ENCODE measurements at places on chromosomes 3 and 15. TPM values are rescaled to one million over a fixed set of nuclear protein-coding genes. Genes with fewer than 3 reads are reported as not detected.
A peak's percentile ranks its signal among the peaks of the same experiment; 100 is the strongest.

The RPP25 gene
- 4.0 TPM for total RNA-seq

DNA sequence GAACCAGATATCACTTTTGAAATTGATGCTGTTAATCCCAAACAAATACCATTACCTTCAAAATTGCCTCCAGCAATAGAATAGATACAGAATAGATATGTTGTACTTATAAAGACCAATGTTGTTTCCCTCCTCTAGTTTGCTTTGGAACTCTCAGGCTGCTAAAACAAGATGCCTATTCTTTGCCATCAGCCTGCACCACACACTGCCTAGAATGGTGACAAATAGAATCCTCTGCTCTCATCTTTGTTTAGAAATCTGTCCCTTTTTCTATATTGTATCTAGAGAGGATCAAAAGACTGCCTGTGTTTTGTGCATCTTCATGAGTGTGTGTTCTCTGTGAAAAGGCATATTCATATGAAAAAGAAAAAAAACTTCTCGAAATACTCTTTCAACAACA, 349.2 kb upstream of the CCDC54 start:
- DNase-seq, result no peak

GRCh38 chr3:172678068-172678467, 32.8 kb downstream of the NCEH1 start:
- no peak for DNase-seq

The ATP13A4 gene
- 35.8 TPM for total RNA-seq

The DAZL gene
- total RNA-seq, result not detected

DNA sequence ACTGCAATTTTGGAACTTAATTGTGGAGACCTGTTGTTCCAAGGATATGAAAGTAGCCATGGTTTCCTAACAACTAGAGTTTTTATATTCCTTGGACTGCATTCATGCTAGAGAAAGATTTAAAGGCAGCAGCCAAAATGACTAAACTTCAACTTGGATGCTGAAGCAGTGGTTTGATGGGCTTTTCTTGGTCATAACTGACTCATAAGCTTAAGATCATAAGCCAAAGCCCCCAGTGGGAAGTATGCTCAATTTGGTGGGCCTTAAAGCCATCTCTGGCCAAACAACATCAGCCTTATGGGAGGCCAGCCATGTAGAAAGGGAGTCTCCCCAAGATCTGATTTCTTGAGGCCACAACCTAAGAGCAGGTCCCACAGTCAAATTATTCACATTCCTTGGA, 80.2 kb downstream of the ZNF280D start:
- DNase-seq, result peak; percentile 18

The TGM4 gene
- not detected for total RNA-seq

DNA sequence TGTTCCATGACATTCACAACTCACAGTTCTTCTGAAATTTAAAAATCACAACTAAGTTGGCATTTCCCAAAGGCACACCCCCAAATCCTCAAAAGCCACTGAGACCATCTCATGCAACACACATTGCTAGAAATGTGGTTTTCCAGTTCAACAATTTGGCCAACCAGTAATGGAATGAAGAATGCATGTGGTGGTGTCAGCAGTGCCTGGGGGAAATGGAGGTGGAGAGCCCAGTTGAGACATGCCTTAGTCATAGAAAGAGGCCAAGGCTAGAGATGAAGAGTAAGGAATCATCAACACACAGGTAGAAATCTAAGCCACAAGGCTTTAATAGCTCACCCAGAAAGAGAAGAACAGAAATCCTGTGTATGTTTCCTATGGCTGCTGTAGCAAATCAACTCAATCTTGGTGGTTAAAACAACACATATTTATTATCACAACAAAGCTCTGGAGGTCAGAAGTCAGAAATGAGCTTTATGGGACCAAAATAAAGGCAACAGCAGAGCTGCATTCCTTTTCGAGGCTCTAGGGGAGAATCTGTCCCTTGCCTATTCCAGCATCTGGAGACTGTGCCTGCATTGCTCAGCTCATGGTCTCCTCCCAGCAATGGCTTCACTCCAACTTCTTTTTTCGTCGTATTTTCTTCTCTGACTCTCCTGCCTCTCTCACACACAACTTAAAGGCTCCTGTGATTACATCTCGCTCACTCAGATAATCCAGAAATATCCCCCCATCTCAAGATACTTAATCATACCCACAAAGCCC, 54.0 kb downstream of the SNTN start:
- no peak for DNase-seq

- DNase-seq, result peak; percentile 33
Observed at GRCh38 chr3:78761126-78761525, 1006.7 kb downstream of the ROBO1 start.

The AMIGO3 gene
- total RNA-seq, result 1.3 TPM

The EOMES gene
- total RNA-seq, result 0.55 TPM

DNA sequence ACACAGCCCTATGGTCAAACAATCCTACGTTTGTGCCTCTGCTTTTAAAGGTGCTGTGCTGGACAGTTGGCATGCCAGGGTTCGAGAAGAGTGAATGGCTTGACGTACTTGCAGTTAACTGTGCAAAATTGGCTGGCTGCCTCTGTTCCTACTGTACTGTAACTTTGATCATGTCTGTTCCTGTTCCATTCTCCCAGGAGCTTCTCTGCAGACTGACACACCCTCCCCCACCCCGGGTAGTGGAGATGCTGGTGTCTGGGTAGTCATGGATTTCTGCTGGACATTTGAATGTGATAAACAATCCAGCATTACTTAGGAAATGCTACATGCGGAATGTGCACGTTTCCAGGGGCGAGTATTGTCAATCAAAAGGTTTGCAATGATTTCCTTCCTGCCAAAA, 6.5 kb upstream of the VILL start:
- DNase-seq, result no peak

DNA sequence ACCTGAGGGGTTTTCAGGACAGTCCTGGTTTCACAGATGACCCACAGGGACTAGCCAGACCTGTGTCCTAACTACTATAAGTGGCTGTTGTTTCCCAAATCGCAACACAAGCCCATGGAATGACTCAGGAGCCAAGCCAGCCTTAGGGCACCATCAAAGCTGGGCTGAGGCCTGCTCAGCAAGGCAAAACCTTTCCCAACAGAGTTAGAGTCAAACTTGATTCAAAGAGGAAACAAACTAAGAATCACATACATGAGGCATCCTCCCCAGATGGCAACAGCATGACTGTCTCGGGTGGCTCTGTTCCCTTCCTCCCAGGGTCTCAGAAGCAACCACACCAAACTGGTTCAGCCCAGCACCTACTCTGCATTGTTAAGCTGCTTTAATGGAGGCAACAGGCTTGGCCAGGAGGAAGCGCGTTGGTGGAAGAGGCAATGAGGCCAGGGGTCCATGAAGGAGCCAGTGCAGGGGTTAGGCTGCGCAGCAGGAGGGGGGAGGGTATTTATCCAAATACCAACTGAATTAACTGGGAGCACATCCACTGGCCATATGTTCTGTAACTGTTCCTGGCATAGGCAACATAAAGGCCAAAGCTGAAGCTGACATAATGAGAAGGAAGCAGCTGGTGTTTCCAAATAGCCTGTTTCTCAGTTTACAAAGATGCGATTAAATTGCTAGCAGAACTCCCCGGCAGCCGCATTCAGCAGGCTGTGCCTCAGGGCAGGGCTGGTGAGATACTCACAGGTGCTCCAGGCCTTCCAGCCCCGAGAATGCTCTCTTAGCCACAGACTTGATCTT, 102.4 kb downstream of the LRIG1 start:
- DNase-seq, result no peak

The SLC51B gene
- not detected for total RNA-seq

DNA sequence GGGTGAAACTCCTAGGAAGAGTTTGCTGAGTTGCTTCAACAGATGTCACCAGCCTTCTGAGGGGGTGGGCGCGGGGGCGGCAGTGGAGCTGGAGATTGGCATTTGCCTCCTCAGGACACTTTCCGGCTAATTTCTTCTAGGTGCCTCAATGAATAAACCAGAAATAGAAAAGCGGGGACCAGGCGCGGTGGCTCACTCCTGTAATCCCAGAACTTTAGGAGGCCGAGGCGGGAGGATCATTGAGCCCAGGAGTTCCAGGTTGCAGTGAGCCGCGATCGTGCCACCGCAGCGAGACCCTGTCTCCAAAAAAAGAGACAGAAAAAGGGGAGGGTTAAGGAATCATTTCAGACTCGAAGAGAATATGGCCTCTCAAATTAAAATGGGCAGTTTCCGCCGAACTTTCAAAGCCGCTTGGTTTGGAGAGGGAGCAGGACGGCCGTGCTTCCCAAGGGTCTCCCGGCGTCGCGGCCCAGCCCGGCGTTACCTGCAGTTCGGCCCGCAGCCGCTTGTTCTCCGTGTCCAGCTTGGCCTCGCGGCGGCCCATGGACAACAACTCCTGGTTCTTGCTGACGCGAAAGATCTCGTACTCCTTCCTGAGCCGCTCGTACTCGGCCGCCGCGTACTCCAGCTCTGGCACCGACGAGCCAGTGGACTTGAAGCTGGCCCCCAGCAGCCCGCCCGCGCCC, 587 bp downstream of the NPHP3 start:
- DNase-seq, result peak; percentile 89

DNA sequence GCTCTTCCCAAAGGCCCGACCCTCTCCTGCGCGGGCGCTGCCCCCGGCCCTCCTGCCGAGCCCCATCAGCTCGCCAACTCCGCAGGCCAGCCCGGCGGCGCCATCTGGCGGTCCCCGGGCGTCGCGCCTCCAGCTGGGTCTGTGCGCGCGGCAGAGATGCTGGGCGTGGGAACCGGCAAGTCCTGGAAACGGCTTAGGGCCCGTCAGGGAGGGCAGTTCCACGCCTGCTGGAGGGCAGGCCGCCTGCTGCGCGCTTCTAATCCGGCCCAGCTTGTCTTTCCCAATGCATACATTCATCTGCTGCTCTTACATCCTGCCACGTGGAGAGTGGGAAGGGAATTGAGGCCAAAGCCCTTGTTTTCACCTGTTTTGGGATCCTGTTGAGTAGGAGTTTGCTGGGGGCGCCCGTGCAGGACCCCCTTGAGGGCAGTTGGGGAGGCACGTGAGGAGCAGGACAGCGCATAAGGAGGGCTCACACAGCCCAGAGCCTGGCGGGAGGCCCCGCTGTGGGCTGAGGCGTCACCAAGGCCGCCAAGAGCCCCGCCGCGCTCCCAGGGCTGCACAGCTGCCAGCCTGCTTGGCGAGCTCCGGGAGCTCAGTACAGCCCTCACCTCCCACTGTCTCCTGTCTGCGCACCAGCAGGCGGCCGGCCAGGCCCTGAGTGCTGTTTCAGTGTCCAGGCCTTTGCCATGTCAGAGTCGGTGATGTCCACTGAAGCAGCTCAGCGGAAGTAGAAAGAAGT, 165.6 kb downstream of the NSMCE3 start:
- DNase-seq, result peak; percentile 44

GRCh38 chr15:88083811-88084760, 172.5 kb downstream of the NTRK3 start:
- peak; percentile 68 for DNase-seq

DNA sequence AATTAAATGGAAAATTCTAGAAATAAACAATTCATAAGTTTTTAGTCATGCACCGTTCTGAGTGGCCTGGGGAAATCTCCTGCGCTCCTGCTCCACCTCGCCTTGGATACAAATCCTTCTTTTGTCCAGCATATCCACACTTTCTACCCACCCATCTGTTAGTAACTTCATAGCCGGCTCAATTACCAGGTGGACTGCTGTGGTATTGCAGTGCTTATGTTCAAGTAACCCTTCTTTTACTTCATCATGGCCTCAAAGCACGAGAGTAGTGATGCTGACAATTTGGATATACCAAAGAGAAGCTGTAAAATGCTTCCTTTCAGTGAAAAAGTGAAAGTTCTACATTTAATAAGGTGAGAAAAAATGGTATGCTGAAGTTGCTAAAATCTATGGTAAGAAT, 142.3 kb upstream of the CHL1 start:
- DNase-seq, result no peak

DNA sequence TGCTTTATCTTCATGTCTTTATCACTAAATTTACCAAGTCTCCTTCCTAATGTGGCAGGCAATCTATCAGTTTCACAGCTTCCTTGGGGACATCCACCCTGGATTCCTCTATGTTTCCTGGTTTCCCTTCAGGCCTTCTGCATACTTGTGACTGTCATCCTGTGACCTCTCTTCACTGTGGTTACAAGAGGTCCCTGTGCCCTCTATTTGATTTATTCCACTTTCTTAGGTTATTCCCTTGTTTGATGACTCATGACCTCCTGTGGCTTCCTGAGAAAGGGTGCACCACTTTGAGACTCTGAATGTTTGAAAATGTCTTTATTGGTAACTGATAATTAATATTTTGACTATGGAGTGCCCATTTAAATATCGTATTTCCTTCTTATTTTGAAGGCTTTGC, 60.5 kb upstream of the KY start:
- no peak for DNase-seq

DNA sequence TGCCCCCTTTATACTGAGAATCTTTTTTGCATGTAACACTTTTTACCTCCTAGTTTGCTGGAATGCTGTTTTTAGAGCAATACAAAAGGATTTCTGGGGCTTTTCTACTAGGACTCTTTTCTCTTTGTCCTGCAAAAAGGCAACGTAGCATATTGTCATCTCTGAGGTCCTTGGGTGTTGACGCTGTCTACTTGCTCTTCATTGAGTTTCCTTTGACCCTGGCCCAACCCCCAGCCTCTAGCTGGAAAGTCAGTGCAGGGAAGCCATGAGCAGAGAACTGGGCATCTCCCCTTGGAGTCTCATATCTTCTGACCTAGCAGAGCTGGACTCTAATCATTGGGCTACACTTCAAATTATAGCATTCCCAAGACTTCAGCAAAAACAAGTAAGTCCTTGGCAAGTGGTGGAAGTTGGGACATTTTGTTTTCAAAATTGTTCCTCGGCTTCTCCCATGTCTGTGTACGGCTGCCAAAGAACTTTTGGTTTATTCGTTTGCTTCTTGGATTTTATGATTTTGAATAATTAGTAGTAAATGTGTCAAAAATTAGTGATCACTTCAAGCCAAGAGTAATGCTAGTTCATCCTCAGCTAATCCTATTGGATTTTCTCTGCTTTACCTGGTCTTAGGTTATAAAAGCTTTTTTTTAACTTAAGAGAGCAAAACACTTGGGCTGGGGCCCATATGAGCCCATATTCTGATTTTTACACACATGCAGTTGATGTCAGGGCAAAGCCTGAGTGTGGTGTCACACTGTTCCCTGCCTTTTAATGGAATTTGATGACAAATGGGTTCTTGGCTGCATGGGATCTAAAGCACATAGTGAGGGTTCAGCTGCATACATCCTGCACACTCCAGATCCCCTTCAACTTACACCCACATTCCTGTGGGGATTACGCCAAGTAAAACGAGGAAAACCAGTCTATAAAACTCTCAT, 419.5 kb upstream of the C2CD4B start:
- no peak for DNase-seq

DNA sequence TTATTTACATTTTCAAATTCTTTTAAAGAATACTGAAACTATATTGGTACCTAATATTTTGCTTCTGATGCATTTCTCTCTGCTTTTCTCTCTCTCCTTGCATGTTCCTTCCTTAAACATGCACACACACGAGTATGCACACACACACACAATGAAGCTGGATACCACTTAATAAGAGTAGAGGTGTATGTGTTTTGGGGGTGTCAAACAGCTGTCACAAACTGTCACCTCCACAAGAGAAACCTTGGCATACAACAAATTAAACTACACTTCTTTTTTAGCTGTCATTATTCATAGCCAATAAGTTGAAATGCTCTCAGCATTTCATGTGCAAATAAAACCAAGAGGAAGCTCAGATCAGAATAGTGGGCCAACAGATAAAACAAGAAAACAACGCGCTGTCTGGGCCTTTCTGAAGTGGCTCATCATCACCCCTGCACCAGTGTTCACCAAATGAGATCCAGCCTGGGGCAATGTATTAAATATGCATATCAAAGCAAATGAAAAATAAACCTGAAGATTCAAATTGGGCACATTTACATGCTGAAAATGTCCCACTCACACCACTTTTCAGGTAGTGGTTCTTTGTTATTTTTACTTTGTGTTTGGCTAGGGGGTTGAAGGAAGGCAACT, 9.7 kb downstream of the MEIS2 start:
- no peak for DNase-seq

The GRIP2 gene
- total RNA-seq, result 0.58 TPM

The FBXW12 gene
- not detected for total RNA-seq

The TP63 gene
- total RNA-seq, result not detected

All from stomach (tissue), 19 donors.